Effector CD4-positive, alpha-beta T cell (primary cell): ENCODE measurements at places on chromosomes 5 and 9.
A peak's percentile ranks its signal among the peaks of the same experiment; 100 is the strongest.

GRCh38 chr5:154625031-154625430, 130.1 kb upstream of the LARP1 start:
- DNase-seq = no peak

GRCh38 chr5:134111741-134112647, 2.5 kb upstream of the TCF7 start:
- DNase-seq = no peak

GRCh38 chr9:133147412-133148198, 16.1 kb downstream of the GBGT1 start:
- DNase-seq = peak; percentile 88

DNA sequence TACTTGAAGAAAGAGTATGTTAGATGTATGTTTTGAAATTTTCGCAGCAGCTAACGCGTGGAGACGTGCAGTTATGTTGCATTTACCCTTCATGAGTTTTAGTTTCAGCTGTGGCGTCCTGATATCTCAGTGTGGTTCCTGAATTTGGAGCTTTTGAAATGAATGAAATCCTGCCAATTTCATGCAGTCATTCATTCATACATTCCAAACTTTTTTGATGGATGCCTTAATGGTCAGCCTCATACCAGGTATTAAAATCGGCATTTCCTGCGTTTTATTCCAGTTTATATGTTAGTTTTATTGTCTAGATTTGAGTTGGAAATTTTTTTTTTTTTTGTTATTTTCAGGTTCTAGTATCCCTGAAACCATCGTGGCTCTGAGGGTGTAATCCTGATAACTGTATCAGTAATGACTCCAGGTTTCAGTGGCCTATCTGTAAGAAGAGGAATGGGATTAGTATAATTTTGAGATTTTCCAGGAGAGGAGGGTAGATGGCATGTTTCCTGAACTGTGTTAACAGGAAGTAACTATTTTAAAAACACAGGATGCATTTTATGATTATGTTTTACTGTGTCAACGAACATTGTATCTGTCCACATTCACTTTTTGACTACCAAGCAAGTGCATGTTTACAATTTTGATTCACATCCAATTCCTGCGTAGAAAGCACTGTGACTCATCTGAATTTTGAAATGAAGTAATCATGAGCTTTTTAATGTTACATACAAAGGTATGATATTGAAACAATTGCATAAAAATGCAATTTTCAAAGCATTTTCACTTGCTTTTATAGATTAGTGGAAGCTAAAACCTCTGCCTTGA, 1.0 kb downstream of the FOCAD start:
- no peak for DNase-seq

DNA sequence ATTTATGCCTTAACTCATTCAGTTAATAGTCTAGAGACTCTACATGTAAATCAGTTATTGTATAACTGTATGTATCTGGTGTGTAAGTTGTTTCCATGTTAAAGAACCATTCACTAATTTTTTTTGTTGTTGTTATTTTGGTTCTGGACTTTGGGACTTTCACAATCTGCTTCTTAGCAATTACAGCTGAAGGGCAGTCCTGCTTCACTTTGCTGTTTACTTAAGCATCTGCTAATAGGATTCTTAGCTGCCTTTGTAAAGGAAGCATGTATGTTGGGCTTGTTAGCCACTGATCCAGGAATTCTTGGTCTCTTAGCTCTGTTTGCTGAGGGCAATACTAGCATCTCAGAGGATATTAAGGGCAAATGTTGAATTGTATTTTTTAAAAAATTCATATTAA, 97.0 kb downstream of the FOCAD start:
- no peak for DNase-seq

DNA sequence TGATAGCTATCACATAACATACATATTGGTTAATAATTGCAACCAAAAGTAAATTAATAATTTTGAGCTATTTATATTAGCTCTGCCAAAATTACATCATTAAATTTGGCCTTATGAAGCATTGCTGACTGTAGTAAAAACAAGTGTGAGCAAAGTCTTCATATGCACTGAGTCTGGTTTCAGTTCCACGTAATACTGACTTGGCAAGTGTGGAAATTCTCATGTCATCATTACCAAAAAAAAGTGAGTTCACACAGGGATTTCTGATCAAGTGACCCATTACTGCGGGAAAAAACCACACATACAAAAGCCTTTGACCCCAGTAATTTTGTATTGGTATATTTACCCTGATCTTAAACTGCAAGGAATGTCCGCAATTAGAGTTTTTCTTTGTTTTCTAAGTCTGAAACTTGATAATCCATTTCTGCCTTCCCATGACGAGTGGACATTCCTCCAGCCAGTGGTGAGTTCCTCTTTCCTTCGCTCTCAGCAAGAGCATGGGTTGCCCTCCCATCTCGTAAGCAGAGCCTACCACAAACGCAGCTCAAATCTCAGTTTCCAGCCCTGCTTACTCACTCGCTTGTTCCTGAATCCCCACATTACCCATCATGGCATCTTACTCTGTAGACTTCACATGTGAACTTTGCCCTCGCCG, 220.2 kb upstream of the DMRT1 start:
- DNase-seq = no peak

- no peak for DNase-seq
Observed at GRCh38 chr5:134758176-134758503, 439 bp upstream of the DDX46 start.

DNA sequence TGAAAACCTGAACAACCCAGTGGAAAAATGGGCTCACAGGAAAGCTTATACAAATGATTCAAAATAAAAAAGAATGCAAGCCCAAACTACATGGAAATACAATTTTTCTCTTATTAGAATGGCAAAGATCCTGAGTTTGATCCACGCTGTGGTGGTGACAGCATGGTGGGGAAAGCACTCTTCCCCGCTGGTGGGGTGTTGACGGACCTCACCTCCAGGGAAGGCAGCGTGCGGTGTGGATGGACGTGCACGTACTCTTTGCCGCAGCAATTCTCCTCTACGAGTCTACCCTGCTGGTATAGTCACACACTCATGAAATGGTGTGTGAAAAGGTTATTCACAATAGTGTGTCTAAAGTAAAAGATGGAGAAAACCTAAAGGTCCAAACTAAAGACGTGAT, 5.9 kb upstream of the ZFP62 start:
- no peak for DNase-seq

GRCh38 chr9:95073042-95073607, 244.4 kb downstream of the FANCC start:
- DNase-seq = no peak

GRCh38 chr9:91714020-91714806, 235.8 kb downstream of the ROR2 start:
- DNase-seq = no peak

- DNase-seq = no peak
Observed at GRCh38 chr5:173202266-173202875, 32.6 kb downstream of the NKX2-5 start.

GRCh38 chr5:77400645-77401044, 91.5 kb downstream of the WDR41 start:
- no peak for DNase-seq

DNA sequence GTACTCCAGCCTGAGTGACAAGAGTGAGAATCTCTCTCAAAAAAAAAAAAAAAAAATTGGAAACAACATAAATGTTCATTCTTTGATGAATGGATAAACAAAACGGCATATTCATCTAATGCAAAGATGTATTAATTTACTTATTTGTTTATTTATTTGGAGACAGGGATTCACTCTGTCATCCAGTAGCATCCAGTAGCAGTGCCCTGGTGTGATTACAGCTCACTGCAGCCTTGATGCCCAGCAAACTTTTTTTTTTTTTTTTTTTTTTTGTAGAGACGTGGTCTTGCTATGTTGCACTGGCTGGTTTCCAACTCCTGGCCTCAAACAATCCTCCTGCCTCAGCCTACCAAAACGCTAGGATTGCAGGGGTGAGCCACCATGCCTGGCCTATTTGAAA, 24.4 kb downstream of the OR2V2 start:
- no peak for DNase-seq

DNA sequence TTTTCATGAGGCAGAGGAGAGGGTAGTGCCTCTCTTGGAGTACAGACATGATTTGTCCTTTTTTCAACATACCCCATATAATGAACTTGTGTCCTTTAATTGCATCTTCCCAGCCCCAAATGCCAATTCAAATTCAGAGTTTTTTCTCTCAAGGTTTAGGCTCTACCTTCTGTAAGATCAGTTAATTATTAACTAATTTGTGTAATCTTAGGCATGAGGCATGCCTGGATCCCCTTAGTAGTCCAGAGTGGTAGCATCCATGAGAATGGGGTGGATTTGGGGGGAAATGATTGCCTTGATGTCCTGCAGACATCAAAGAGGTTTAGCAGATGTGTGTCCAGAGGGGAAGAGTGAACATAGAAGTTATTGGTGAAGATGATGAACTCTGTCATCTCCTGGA, 533.3 kb downstream of the LRRC70 start:
- DNase-seq = no peak

GRCh38 chr9:135256581-135257354, 169.3 kb downstream of the OLFM1 start:
- DNase-seq = no peak

DNA sequence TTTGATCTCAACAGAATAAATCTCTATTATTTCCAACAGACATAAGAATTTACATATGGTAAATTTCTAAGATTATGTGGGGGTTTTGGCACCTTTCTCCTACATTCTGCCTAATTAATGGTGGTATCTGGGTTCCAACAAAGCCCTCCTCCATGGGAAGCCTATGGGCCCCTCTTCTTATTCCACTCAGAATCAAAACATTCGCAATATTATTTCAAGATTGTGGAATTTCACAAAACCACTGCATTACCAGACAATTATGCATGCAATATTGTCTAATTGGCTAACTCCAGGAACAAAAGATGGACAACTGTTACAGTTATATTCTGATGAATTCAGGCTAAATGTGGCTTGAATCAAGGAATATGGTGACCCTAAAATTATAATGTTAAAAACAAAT, 434.0 kb downstream of the NFIB start:
- DNase-seq = no peak

- DNase-seq = no peak
Observed at GRCh38 chr5:147507480-147508126, 2.3 kb downstream of the DPYSL3 start.

DNA sequence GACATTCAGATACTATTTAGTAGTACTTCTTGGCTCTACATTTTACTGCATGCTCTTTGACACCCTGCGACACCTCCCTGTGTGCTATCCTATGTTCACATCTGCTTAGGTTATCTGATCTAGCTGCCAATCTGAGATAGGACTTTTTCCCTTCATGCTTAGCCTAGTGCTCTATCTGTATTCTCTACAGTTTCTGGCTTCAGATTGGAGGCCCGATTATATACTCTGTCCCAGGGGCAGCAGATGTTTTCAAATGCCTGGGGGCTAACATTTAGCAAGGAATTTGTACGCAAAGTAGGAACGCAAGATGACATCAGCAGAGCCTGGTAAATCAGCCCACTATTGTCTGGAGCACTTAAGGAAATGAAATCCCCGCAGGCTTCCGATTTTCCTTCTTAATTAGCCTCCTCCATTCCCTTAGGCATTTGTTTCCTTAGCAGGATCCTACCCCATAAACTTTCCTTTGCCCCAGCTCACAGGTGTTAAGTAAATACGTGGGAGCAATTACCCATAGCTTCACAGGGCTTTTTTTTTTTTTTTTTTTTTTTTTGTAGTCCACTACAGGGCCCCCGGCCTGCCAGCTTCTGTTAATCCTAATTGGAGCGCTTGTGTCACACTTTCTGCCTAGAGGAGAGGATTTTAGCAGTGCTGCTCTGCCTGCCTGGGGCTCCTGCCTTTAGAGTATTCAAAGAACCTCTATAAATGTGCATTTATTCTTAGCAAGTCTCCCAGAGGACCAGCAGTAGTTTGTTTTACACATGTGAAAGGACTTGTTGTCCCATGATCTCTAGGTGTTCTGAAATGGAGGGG, 61.1 kb upstream of the LPAR1 start:
- no peak for DNase-seq

- DNase-seq = no peak
Observed at GRCh38 chr9:90464978-90465377, 177.6 kb downstream of the DIRAS2 start.

- no peak for DNase-seq
Observed at GRCh38 chr5:33885679-33886078, 6.1 kb downstream of the ADAMTS12 start.

DNA sequence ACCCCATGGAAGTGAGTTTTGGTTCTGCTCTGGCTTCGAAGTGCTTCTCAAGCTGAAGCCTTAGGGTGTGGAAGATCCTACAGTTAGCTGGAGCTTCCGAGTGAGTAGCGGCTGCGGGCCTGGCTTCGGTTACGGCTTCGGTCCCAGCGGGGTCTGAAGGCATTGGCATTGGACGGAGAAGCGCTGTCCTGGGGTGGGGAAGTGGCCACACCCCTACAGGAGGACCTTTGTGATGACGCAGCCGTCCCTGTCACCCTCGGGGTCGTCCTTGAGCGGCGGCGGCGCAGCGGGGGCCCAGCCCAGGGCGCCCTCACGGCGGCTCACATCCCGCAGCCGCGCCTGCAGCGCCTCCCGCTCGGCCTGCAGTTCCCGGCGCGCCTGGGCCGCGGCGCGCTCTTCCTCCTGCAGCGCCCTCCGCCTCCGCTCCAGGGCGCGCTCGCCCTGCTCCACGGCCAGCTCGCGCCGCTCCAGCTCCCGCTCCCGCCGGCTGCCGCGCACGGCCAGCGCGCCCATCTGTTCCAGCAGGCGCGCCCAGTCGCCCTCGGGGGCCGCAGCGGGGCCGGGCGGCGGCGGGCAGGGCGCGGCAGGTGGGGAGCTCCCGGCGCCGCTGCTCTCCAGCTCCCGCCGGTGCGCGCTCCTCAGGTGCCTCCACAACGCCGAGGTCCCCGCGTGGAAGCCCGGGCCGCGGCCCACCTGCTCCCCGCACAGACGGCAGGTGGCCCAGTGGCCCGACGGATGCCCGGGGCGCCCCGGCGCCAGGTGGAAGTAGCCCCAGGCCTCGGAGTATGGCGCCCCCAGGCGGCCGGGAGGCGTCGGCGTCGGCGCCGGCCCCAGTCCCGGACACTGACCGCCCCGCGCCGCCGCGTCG, 9.9 kb downstream of the ZBED3 start:
- peak; percentile 6 for DNase-seq

GRCh38 chr5:6468870-6469269, 20.2 kb downstream of the UBE2QL1 start:
- DNase-seq = no peak

DNA sequence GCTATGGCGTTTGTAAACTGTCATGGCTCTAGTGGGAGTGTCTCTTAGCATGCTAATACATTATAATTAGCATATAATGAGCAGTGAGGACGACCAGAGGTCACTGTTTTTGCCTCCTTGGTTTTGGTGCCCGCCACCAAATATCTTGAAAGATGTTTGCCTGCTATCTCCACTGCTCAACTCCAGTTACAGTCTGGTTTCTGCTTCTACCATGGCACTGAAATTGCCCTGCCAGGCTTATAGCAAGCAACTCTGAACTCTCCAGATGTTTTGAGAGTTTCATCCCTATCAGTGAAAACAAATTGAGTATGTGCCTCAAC, 122.1 kb upstream of the SPRY4 start:
- DNase-seq = no peak
